Panc1 (cell line): ENCODE measurements at places on chromosomes 12 and 14.

DNA sequence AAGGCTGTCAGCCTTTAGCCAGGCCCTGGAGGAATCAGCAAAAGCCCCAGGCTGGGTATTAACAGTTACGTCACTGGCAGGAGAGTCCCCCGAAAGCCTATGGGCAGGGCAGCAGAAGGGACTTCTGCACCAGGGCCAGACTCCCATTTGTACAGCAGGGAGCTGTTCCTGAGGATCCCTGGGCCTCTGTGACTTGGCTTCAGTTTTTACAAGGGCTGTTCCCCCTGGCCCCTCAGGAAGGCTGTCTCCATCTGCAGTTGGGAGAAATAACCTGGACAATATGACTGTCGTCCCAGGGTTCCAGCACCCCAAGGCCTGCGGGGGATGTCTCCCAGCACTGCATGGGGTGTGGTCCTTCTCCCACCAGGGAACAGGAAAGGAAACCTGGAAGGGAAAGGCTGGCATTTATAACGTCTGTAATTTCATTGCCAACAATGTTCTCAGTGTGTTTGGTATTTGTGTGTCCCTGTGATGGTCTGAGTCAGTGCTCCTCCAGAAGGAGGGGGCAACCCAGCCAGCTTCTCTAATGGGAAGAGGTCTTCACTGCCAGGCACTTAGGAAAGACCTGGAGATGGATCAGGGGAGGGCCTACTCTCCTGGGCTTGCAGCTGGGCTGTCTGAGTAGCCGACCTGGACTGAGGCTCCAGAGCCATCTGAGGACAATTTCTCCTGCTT lies 42.4 kb downstream of the ERH start:
- no peak for DNase-seq

GRCh38 chr12:111842556-111843396 lies 748 bp downstream of the MAPKAPK5 start:
- no peak for DNase-seq

DNA sequence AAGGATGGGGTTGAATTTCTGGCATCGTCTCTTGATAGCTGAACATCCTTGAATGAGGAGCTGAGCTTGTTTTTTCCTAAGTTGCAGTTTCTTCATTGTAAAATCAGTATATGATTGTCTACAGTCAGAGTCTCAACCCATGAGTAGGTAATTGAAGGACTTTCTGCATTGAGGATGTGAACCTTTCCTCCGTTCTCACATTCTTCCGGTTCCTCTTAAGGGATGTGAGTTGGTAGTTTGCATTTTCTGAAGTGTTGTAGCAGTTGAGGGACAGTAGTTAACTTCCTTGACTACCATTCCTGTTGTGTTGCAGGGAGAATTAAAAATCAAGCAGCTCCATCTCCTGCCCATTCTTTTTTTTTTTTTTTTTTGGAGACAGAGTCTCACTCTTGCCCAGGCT lies 19.1 kb downstream of the TPCN1 start:
- DNase-seq, result no peak

DNA sequence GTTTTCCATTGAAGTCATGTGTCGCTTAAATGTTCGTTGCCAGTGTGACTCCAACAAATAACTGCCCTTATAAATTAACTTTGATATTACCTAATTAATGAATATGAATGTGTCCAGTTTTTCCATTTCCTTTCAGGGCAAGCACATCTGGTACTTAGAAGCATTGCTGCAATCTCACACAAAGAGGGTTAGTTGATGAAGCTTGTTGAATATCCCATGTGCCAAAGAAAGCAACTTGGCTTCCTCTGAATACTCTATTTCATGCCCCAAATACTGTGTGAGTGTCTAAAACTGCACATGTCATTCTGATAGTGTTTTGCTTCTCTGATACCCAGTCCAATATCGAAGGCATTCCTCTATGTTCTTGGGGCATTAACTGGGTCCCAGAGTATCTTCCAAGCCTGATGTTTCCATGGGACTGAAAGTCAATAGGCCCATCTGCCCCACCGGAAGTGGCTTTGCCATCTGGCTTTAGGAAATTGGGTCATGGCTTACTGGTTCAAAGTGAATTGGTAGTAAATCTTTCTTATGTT lies 75.8 kb upstream of the CNTN1 start:
- no peak for DNase-seq

DNA sequence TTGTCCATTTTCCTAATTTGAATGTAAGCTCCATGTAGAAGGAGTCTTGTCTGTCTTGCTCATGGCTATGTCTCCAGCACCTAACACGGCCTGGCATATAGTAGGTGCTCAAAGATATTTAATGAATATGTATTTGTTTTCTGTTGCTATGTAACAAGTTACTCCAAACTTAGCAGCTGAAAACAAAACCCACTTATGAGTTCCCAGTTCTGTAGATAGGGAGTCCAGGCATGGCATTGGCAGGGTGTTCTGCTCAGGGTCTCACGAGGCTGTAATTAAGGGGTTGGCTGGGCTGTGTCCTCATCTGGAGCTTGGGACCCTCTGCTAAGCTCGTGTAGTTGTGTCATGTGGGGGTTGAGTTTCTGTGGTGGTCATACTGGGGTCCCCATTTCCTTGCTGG lies 106.0 kb downstream of the AACS start:
- DNase-seq, result no peak

DNA sequence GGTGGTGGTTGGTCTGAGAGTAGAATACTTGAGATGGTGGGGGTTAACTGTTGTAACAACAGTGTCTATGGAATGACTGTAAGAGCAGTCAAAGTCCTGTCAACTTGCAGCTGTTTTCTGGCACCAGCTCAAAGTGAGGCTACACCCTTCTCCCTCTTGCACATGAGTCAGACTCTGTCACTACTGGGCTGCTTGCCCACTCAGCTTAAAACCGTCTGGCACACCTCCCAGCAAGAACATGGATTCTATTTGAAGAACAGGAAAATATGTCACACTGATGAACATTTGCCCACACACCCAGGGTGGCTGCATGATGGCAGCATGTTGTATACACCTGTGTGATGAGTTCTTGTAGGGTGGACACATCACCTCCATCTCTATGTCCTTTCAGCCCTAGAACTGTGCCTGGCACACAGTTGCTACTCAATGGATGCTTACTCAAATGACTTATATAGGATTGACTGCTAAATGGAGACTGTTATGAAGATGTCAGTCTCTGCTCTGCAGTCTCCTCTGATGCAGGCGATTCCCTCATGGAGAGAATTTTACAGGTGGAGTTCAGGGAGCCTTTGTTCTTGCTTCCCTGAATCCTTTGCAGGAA lies 19.3 kb upstream of the SERPINA6 start:
- peak; percentile 93 for DNase-seq

DNA sequence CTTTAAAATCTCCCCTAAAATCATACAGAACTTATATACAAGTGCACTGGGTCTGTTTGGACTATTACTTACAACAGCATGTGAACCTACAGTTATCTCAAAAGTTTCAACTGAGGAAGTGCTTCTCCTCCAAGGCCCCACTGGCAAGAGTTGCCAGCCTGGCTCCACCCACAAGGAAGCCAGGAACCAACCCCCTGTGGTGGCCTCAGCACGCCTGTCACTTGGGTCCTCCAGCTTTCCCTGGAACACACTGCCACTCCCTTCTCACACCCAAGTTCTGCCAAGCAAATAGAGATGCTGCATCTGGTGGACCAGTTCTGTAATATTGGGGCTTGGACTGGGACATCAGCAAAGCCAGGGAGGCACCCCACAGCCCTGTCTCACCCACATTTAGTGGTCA lies 115.4 kb downstream of the GCH1 start:
- no peak for DNase-seq

- DNase-seq, result no peak
These were observed 93.9 kb upstream of the NCOR2 start for GRCh38 chr12:124661341-124661740.

GRCh38 chr14:53646925-53647324 lies 309.7 kb downstream of the BMP4 start:
- DNase-seq, result no peak

- DNase-seq, result no peak
These were observed 9.1 kb downstream of the STAT6 start for GRCh38 chr12:57101892-57102695.

DNA sequence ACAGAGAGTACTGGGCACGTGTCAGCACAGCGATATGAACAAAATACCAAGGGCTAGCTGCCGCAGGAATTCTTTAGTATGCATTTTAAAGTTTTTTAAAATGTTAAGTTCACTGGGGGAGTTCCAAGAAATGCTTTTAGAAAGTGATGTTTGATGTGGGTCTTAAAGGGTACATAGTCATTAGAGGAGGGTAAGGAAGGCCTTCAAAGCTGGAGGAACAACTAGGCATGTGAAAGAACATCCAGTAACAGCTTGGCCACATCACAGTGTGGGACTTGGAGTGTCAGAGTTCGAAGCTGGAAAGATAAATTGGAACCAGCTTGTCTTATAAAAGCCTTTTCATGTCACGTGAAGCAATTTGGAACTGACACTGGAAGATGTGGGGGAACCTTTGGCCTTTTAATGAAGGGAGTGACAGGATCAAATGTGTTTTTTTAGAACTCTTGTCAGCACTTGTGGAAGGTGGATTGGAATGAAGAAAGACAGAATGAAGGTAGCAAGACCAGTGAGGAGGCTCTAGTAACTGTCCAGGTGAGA lies 57.7 kb downstream of the WDR20 start:
- DNase-seq, result no peak

- no peak for DNase-seq
These were observed 65.5 kb upstream of the SLC38A4 start for GRCh38 chr12:46891306-46891705.

DNA sequence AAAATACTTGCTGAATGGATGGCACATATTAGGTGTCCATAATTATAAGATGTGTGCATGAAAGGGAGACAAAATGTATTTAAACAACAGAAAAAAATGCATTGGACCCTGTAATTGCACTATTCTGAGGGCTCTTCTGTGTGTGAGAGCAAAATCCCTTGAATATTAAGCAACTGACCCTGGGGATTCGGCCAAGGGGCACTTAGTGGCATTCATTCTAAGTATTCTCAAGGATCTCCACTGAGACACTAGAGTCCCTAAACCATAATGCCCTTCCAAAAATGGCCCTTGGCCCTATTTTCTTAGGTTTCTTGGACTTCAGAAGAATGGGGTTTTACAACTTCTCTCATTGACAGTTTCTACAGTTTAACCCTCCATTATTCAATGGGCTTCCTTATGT lies 388.6 kb downstream of the GLT1D1 start:
- no peak for DNase-seq

DNA sequence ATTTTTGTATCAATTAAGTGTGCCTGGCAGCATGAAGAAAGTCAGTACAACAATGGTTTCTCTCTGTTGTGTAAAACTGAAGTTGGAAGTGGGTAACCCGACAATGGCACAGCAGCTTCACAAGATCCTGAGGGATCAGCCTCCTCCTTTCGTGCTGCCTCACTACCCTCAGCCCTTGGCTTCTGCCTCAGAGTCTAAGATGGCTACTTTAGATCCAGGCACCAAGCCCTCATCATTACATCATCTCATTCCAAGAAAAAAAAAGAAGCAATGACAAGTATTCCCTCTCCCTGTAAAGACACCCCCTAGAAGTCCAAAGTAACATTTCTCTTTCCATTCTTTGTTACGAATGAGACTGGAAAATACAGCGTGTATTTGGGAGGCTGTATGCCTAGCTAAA lies 92.6 kb downstream of the DNAI7 start:
- no peak for DNase-seq

- no peak for DNase-seq
These were observed 92.9 kb downstream of the PPP2R5C start for GRCh38 chr14:101854366-101854765.

- DNase-seq, result no peak
These were observed 48.4 kb downstream of the ETV6 start for GRCh38 chr12:11697670-11698387.

GRCh38 chr12:57229046-57229633 lies 371 bp upstream of the SHMT2 start:
- no peak for DNase-seq

- no peak for DNase-seq
These were observed 79.1 kb downstream of the GRIP1 start for GRCh38 chr12:66599816-66600215.

DNA sequence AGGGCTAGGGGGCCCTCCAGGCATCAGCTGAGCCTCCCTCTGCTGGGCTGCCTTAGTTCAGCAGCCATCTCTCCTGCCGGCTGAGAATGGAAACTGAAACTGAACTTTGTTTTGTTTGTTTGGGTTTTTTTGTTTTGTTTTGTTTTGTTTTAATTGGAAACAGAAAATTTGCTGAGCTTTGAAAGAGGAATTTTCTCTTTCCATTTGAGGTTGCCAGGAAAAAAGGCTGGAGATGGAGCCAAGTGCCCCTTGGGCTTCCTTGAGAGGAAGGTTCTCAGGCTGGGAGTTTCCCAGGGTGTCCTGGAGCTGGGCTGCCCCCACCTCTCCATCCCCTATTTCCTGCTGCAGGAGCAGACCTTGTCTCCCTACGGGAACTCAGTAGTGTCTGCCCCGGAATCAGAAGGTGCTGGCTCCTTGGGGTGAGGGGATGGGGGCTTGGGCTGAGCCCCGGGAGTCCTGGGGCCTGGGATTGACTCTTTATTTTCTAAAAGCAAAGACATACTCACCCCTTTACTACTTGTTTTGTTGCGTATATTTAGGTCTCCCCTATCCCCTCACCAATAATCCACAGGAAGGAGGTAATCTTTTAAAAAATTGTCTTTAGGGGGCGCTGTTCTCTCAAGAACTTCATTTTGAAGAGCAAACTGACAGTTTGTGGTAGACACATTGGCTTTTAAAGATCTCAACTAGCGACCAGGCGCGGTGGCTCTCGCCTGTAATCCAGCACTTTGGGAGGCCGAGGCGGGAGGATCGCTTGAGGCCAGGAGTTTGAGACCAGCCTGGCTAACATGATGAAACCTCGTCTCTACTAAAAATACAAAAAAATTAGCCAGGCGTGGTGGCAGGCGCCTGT lies 21.3 kb upstream of the OASL start:
- DNase-seq, result peak; percentile 30

DNA sequence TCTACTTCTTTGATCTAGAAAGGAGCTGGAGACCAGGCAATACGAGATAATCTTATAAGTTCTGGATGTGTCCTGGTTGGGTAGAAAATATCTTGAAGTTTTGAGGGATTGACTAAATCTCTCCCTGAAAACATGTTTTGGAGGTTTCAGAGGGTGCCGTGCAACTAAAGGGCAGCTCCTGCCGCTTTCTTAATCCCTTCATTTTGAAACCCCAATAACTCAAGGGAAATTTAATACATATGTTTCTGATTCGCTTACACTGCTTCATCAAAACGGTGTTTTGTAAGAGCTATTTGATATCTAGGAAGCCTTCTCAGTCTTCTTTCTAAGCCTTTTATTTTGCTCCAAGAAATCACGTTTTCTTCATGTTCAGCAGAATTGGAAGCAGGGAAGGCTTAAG lies 129.0 kb downstream of the ASCL1 start:
- no peak for DNase-seq

DNA sequence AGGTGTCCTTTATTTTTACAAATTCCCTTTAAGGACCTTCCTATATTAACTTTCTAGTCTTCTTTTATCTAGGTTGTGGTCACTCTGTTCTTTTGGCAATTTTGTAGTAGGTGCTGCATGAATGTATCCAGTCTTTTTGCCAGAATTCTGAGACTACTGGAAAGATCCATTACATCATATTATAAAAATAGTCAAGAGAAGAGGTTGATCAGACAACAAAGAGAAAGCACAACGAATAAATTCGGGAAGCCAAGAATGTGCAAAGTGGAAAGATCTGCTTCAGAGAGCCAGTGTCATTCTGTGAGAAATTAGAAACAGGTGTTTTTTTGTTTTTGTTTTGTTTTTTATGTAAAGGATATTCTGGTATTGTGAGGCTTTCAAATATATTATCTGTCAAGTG lies 15.8 kb upstream of the SLC16A7 start:
- DNase-seq, result no peak
